ENCODE measurements at places on chromosomes 7 and 10. TPM values are rescaled to one million over a fixed set of nuclear protein-coding genes. Genes with fewer than 3 reads are reported as not detected.

The SCIN gene
- 0.37 TPM for total RNA-seq

GRCh38 chr7:157165987-157166386 is 27.3 kb downstream of the UBE3C start:
- no peak for DNase-seq

The PTPN20 gene
- total RNA-seq = not detected

The AZGP1 gene
- total RNA-seq = not detected

The LOXL4 gene
- 0.55 TPM for total RNA-seq

The PDIA4 gene
- 207 TPM for total RNA-seq

GRCh38 chr7:121369462-121369861 is 26.6 kb downstream of the FAM3C start:
- no peak for DNase-seq

DNA sequence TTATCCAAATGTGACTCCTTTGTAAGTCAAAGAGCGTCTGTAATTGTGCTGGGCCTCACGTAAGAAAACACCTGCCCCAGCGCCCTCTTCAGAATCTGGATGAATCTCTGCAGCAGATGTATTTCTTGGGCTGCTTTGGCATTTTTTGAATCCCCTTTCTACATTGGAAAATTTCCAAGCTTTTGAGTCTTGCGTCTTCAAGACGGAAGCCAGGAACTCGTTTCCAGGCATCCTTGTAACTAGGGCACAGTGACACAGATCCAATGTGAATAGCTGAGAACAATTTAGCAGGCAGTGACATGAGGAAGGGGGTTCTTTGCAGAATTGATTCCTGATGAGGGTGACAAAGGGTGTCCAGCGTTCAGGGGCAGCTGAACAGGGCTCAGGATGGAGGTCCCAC is 862.3 kb downstream of the TYW1 start:
- no peak for DNase-seq

- no peak for DNase-seq
Observed at GRCh38 chr10:82874671-82875070, 999.7 kb downstream of the NRG3 start.

GRCh38 chr10:73247509-73248258 is 629 bp upstream of the DNAJC9 start:
- no peak for DNase-seq

- no peak for DNase-seq
Observed at GRCh38 chr10:36608251-36608650, 517.1 kb upstream of the ANKRD30A start.

DNA sequence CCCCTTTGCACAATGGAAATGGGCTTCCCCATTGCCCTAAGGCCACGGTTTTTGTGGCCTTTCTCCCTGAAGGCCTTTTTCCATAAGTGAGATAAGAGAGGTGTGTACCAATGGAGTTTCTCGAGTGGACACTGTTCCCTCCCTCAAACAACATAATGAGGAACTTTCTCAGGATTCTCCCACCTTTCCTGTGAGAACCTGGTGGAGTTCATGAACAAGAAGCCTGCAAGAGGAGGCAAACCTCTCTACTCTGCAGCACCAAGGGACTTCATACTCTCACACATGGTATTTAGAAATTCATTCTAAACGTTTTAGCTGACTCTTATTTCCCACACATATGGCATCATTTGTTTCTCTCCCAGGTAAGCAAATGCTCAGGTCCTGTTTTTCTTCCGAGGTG is 7.3 kb upstream of the RBM33 start:
- no peak for DNase-seq

GRCh38 chr10:87579563-87579962 is 74.9 kb downstream of the MINPP1 start:
- DNase-seq = no peak

DNA sequence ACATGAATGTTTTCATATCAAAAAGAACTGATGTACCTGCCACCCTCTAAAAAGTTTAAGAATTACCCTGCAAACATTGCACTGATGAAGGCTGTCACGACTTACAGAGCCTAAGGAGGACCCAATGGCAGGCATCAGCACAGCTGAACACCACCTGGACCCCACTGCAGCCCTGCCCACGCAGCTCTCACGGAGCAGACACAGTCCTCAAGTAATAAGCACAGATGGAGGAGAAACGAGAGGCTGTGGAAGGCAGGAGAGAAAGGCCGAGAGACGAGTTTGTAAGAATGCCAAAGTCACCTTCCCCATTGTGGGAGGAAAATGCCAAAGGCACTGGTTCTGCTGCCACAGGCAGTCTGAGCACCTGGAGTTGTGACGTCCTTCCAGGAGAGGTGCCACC is 135.0 kb downstream of the DLG5 start:
- no peak for DNase-seq

GRCh38 chr7:42181566-42181965 is 55.4 kb downstream of the GLI3 start:
- DNase-seq = no peak

The NPTX2 gene
- 138 TPM for total RNA-seq

GRCh38 chr7:2214636-2215035 is 18.1 kb downstream of the MAD1L1 start:
- DNase-seq = no peak

The HOXA9 gene
- 7.0 TPM for total RNA-seq

DNA sequence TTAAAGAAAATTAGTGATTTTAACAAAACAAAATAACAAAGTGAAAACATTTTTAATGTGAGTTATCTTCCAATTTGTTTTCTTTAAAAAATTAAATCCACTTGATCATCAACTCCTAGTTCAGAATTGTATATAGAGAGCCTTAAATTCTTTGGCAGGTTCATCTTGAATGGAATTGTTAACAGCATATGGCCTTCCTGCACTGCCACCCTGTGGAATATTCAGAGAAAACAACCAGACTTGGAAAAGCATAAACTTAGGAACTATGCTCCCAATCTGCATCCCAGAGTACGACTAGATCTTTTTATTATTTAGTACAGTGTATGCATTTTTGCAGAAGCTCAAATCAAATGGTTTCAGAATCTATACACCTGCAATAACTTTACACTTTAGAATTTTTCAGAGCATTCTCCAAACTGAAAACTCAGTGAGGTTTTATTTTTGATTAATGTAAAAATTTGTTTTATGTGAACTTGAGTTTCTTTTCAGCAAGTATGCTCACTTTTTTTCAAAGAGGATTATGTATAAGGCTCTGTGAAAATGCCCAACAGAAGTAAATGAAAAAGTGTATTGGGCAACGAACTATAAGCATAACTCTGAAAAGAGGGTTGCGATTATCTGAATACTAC is 44.9 kb upstream of the ANK3 start:
- peak; percentile 22 for DNase-seq

DNA sequence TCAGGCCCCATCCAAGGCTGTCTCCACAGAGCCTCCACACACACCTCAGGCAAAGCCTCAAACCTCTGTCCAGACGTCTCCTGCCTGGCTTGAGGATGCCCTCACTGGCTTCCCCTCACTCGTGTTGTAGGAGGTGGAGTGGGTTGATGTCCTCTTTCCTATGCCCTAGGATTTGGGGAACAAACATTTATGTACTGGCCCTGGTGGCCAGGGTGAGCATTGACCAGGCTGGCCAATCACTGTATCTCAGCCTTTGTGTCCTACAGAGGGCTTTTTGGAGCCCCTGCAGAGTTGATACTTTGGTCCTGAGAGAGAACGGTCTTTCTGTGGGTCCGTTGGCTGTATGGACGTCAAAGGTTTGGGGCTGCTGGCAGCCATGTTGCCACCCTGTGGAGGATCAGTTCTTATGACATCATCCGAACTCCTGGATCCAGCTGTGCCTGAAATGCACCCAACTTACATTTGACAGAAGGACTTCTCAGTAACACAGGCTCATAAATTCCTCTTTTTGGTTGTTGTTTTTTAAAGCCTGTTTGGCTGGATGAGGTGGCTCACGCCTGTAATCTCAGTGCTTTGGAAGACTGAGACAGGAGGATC is 2.3 kb upstream of the GRID2IP start:
- no peak for DNase-seq

The TWIST1 gene
- 49.5 TPM for total RNA-seq

The DNAJC30 gene
- total RNA-seq = 1.3 TPM

DNA sequence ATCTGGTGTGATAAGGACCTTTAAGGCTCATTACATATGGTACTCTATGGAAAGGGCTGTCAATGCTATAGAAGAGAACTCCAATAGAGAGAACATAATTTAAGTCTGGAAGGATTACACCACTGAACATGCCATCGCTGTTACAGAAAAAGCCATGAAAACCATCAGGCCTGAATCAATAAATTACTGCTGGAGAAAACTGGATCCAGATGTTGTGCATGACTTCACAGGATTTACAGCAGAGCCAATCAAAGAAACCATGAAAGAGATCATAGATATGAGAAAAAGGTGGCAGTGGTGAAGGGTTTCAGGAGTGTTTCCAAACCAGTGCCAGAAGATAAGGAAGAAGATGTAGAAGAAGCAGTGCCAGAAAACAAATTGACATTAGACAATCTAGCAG is 18.9 kb upstream of the GPR22 start:
- no peak for DNase-seq

DNA sequence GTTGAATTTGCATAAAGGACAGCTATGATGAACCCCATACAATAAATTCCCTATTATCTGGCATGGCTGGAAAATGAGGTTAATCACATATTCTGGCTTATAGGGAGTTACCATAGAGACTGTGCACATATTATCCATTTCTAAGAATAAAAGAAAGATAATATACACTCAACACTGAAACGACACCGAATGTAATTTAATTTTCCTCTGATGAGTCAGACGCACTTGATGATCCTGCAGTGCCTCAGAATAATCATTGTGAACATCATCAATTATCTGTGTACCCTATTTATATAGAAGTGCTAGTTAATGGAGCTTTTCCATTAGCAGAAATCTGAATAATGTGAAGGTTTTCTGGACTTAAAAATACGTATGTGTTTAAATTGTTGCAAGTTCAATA is 60.2 kb downstream of the SGCE start:
- DNase-seq = no peak

- no peak for DNase-seq
Observed at GRCh38 chr10:104450490-104450889, 96.9 kb downstream of the CFAP58 start.

GRCh38 chr10:75540357-75540966 is 109.0 kb downstream of the LRMDA start:
- DNase-seq = no peak

The MKLN1 gene
- 49.2 TPM for total RNA-seq

- DNase-seq = no peak
Observed at GRCh38 chr7:22662036-22662435, 65.0 kb upstream of the IL6 start.

The SH2D4B gene
- total RNA-seq = not detected

DNA sequence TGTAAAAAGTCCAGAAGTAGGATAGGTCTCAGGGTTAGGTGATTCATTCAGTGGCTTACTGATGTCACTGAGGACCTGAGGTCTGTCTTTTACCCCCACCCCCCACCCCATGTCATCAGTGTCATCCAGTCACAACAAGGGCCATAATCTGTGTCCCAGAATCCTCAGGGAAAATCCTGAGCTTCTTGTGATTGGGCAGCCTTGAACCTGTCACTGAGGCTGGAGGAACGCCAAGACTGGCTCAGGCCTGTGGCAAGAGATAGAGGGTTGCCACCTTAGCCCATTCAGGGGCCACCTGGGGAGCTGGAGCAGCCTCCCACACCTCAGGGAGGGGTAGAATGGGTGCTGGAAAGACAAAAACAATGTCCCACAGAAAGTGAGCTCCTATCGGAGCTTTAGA is 29.7 kb downstream of the NUB1 start:
- no peak for DNase-seq

GRCh38 chr7:68015122-68015977 is 1018.7 kb downstream of the TYW1 start:
- DNase-seq = no peak
